ENCODE measurements at places on chromosomes 11 and 22.

- DNase-seq: no peak
Observed at GRCh38 chr22:19109198-19110063, 12.8 kb downstream of the DGCR2 start.

DNA sequence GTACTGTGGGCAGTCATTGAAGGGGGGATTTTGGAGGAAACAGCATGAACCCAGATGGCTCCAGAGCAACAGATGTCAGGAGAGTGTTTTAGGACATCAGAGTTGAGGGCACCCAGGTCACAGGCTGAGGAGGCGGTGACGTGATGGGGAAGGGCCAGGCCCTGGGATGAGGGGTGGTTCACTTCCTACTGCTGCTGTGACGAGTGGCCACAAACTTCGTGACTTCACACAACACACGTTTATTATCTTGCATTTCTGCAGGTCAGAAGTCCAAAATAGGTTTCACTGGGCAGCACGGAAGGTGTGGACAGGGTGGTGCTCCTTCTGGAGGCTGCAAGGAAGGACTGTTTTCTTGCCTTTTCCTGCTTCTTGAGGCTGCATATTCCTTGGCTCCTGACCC lies 77.7 kb upstream of the RAB1B start:
- DNase-seq: no peak

- DNase-seq: no peak
Observed at GRCh38 chr22:26134654-26135330, 34.5 kb upstream of the SEZ6L start.

GRCh38 chr11:69587454-69588090 lies 53.4 kb upstream of the CCND1 start:
- DNase-seq: peak; percentile 77

- DNase-seq: no peak
Observed at GRCh38 chr11:18011633-18012032, 1.2 kb downstream of the SERGEF start.

DNA sequence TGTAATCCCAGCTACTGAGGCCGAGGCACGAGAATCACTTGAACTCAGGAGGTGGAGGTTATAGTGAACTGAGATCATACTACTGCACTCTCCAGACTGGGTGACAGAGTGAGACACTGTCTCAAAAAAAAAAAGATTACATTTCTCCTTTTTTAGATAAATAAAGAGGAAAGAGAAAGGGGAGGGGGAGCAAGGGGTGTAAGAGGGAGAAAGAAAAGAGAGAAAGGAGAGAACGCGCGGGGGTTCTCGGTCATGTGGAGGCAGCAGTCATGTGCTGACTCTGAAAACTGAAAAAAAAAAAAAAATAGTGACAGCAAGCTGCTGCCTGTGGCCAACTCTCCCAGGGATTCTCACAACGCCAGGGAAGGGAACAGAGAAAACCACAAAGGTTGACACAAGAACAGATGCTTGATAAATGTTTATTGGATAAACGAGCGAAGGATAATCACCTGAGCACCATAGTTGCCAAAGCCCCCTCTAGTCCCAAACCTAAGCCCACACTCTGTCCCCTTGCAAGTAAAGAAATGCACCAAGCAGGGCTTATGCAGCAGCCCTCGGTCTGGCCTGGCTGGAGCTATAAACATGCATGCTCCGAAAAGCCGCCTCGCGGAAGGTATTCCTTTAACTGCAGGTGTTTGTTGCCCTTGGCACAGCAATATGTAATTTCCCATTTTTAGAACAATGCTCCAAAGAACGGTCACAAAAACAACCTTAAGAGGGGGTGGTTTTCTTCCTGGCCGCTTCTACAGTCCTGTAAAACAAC lies 14.5 kb downstream of the SCGB1A1 start:
- no peak for DNase-seq

- DNase-seq: no peak
Observed at GRCh38 chr11:73333640-73334383, 25.7 kb downstream of the ARHGEF17 start.

GRCh38 chr11:7892059-7892699 lies 38.9 kb downstream of the OR10A6 start:
- DNase-seq: peak; percentile 54

- DNase-seq: peak; percentile 27
Observed at GRCh38 chr11:75896843-75897419, 81.9 kb downstream of the UVRAG start.

DNA sequence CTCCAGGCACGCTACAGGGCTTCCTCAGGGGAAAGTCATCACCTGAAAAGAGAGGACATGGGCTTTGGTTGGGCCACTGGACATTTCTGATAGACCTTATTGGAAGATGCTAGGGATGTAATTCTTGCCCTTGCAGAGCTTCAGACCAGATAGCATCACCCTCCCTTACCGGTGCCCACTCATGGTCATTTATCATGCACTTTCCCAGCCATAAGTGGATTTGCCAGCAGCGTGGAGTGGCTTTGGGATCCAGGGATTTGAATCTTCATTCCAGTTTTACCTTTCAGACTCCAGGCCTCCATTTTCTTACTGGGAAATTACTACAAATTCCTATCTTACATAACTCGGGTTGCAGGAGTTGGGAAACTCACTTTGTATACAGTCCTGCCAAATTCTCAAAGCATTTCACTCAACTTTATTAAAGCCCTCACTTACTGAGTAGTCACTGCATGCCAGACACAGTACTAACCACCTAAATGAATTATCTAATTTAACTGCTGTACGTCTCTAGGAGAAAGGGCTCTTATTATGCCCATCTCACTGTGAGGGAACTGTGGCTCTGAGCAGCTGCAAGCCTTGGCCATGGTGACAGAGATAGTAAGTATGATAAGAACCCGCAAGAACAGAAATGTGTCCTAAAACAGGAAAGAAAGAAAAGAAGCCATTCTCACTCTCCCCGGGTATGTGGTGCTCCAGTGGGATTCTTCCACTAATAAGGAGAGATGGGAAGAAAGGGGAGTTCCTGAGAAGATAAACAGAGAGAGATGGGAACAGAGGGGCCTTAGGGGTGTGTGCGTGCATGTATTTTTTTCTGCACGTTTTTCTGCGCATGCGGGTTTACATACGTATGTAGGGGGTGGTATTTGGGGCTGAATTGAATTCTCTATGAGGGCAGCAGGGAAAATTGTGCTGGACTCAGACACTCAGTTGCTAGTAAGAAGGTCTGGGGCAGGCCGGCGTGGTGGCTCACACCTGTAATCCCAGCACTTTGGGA lies 9.7 kb downstream of the CHRM1 start:
- no peak for DNase-seq

DNA sequence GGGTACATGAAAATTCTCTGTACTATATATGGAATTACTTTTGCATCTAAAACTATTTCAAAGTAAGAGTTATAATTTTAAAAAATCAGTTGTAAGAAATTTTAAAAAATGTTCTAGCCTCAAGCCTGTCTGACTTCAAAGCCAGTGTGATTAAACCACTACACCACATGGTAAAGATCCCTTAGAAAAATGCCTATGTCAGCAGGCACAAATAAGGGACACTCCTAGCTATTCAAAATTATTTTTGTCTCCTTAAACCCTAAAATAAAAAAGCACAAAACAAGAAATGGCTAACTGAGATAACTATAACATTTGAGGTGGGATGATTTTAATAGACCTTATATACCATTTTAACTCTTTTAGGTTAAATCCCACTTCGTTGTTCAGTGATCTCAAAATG lies 64.0 kb upstream of the LIN7C start:
- no peak for DNase-seq

DNA sequence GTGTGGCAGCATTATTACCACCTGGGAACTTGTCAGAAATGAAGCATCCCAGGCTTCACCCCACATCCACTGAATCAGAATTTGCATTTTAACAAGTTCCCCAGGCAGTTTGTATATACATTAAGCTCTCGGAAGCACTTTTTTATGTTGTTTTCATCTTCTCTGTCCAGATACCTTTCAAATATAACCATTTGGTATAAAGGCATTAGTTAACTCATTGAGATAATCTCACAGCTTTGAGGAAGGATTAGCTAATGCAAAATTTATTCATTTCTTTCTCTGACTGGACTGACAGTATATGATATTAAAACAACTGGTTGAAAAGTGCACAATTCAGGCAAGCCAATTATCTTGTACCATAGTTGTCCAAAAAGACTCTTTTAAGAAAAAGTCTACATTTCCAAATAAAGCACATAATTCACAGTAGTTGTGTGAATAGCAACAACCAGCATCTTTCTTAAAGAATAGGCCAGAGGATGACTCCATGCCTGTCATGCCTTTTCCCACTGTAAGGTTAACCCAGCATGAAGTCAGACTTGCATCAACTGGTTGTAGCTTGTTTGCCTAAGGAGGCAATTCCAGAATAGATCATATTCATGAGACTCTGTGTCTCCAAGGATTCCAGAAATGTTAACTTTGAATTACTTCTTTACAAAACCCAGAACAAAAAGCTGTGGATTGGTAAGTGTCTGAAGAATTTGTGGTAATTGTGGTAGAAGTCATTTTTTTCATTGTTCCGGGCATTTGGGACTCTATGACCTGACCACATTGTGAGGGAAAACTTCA lies 254.3 kb upstream of the SESN3 start:
- DNase-seq: no peak

GRCh38 chr22:21043860-21044535 lies 1.7 kb upstream of the LRRC74B start:
- no peak for DNase-seq

DNA sequence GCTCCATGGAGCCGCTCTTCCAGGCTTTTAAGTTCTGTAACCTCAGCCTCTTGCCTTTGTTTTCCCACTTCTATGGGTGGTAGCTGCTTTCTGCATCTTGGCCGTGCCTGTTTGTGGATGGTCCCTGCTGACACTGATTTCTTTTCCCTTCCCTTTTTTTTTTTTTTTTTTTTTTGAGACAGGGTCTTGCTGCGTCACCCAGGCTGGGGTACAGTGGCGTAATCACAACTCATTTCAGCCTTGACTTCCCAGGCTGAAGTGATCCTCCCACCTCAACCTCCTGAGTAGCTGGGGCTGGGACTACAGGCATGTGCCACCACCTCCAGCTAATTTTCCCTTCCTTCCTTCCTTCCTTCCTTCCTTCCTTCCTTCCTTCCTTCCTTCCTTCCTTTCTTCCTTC lies 57.7 kb upstream of the EP300 start:
- no peak for DNase-seq

- DNase-seq: no peak
Observed at GRCh38 chr22:42154293-42155052, 23.9 kb upstream of the CYP2D6 start.

- DNase-seq: peak; percentile 37
Observed at GRCh38 chr11:107017433-107018218, 650 bp downstream of the GUCY1A2 start.

GRCh38 chr11:68074584-68075352 lies 35.9 kb downstream of the TCIRG1 start:
- no peak for DNase-seq
